ENCODE measurements at places on chromosomes 4 and X.

- no peak for DNase-seq
Observed at GRCh38 chr4:69167300-69167699, 47.2 kb downstream of the UGT2B11 start.

- no peak for DNase-seq
Observed at GRCh38 chrX:132022198-132022966, 720 bp upstream of the STK26 start.

- DNase-seq = no peak
Observed at GRCh38 chrX:148024425-148025148, 43.5 kb downstream of the FMR1NB start.

GRCh38 chr4:101309925-101310324, 37.4 kb downstream of the PPP3CA start:
- DNase-seq = no peak

- DNase-seq = no peak
Observed at GRCh38 chrX:97119474-97120109, 235.9 kb downstream of the RPA4 start.
